ENCODE measurements at places on chromosomes 12 and 14.

DNA sequence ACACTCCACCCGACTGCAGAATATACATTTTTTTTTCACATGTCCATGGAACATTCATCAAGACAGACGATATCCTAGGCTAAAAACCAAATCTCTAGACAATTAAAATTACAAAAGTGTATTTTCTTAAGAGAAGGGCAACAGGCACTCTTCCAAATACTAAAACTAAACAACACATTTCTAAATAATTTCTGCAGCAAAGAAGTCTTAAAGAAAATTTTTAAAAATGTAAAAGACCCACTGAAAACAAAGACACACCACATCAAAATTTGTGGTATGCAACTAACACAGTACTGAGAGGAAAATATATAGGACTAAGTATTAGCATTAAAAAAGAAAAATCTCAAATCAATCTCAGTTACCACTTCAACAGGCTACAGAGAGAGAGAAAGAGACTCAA, 570.0 kb downstream of the SLC16A7 start:
- no peak for DNase-seq

DNA sequence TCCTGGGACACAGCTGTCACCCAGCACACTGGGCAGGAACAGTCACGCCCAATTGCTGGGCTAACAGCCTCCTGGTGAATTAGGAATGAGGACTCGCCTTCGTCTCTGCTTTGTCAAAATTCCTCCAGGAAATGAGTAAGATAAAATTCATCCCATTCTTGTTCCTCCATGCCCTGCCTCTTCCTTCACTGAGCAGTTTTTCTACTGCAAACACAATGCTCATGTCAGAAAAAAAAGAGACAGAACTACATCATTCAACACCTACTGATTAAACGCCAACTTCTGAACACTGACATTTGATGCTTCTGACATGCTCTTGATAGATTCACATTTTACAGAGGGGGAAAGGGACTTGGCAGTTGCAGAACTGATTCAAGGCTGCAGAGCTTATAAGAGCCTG, 37.5 kb upstream of the DTX1 start:
- DNase-seq = peak; percentile 43

DNA sequence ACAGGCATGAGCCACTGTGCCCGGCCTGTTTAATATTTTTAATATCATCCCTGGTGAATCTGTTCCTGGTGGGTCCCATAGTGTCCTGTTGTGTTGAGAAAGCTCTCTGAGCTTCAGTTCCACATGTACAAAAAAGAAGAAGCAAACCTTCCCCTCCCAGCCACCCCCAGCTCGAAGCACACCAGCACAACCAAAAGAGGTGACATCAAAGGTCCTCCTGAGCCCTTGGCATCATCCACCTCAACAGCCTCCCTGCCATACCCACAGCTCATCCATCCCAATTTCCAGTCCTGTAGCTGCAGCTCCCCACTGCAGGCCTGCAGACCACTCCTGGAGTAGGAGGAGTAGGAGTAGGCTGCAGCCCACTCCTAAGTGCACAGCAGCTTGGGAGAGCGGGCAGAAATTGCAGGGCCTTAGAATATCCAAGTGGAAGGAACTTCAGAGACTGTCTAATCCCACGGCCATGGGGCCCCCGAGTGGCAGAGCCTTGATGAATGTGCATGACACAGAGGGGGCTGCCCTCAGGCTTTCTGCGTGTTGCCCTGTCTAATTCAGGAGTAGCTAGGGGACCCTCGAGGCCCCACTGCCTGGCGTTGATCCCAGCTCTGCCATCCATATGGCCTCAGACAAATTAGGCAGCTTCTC, 36.7 kb upstream of the CD9 start:
- DNase-seq = no peak

DNA sequence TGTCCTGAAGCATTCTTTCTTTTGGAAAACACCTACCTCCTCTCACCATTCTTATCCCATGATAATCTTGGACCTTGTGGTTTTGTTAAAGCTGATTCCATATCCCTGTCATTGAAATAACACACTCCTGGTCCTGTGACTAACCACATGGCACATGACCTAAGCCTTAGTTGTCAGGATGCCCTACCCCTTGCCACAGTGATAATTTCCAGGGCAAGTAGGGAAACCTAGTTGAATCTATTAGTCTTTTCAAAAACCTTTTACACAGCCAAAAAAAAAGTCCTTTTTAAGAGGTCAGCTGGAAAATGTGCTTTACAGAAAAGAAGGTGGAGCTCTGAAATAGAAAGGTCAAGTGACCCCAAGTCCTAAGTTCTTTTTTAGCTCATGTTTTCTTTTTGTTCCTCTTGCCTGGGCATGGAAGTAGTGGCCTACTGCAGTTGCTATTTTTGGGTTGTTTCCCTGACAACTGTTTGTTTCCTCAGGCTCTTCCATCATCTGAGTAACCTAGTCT, 608.4 kb downstream of the LRFN5 start:
- peak; percentile 5 for DNase-seq

Measured in H54 (cell line).